Fibroblast of skin of right biceps (primary cell): ENCODE measurements at places on chromosomes 16 and 17.

DNA sequence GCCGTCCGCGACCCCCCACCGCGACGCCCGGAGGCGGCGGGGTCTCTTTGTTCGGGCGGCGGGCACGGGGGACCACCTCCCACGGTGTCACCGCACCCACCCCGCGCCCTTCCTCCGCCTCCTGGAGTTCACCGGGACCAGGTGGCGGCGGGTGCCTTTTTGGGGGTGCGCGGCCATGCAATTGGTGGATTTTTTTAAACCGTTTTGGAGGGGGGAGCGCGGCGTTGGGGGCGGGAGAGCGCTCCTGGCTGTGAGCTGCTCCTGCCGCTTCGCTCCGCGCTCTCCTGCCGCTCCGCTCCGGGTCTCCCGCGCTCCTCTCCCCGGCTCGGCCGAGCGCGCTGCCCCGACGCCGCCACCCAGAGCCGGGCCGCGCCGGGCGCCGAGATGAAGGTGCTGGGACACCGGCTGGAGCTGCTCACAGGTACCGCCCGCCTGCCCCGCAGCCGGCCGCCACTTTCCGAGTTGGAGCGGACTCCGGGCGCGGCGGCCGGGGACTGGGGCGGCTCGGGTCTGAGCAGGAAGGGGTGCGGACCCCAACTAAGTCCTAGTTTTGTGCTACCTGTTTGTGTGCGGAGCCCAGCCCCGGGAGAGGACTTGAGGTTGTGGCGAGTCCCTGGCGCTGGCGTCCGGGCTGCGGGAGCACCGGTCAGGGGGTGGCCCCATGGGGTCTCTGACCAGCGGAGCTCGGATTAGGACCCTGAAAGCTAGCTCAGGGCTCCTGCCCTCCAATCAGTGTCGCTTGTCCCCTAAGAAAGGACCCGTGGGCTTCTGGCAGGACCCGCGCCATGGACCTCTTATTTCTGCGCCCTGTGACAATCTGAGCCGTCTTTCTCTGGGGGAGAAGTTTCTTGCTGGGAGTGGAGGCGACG is 35.7 kb upstream of the NDRG4 start:
- DNase-seq, result no peak

- DNase-seq, result peak; percentile 44
Measured at GRCh38 chr17:8887834-8888703, 20.6 kb upstream of the PIK3R6 start.

- no peak for DNase-seq
Measured at GRCh38 chr17:83187782-83188311, 108.4 kb downstream of the METRNL start.

GRCh38 chr16:4389051-4389955 is 17.7 kb downstream of the VASN start:
- DNase-seq, result no peak

DNA sequence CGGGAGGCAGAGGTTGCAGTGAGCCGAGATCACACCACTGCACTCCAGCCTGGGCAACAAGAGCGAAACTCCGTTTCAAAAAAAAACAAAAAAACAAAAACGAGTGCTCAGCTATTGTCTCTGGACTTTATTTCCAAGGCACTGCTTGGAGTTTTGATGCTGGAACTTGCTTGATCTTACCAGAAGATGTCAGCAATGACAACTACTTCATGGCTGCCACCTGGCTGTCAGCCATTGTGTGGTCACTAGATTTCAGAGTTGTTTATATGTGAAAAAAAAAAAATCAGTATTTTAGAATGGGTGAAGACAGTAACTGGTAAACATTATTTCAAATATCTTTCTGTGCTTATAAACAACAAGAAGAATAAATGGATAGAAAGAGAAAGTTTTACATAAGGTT is 26.3 kb upstream of the OR4D1 start:
- DNase-seq, result peak; percentile 31

- DNase-seq, result no peak
Measured at GRCh38 chr17:45311760-45312476, 4.9 kb downstream of the MAP3K14 start.

- peak; percentile 68 for DNase-seq
Measured at GRCh38 chr17:45316434-45317110, at the start of gene MAP3K14. TSS of gene MAP3K14 (minus strand) at chr17:45317020. CDS start at chr17:45290745, 26,275 bp downstream.

- no peak for DNase-seq
Measured at GRCh38 chr17:71942626-71943025, 178.2 kb upstream of the SOX9 start.

GRCh38 chr16:3873482-3874173 is 6.9 kb downstream of the CREBBP start:
- DNase-seq, result no peak

DNA sequence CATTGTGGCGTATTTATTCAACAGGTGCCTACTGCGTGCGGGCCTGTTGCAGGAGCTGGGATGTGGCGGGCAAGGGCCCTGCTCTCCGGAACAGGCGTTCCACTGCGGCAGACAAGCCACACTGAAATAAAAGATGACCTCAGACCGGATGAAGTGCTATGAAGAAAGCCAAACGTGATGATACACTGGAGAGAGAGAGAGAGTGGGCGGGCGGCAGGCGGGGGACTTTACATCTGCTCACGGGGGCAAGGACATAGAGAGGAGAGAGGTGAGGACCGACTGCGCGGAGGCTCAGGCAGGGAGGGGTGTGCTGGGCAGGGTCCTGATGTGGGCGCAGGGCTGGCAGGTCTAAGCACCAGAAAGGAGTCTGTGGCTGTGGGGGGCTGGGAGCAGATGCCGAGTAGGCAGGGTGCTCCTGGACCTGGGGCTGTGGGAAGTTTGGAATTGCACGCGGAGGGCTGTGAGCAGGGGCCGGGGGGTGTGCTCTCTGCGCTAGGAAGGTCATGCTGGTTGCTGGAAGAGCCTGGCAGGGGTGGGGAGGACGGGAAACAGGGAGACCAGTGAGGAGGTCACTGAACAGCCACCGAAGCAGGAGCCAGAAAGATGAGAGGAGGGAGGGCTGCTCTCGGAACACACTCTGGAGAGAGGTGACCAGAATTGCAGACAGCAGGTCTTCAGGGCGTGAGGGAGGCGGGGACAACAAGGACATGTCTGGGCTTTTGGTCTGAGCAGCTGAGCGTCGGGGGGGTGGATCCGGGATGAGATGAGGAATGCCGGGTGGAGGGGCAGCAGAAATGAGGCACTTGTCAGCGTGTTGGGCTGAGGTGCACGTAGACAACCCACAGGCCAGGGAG is 9.9 kb downstream of the MXRA7 start:
- DNase-seq, result peak; percentile 82

DNA sequence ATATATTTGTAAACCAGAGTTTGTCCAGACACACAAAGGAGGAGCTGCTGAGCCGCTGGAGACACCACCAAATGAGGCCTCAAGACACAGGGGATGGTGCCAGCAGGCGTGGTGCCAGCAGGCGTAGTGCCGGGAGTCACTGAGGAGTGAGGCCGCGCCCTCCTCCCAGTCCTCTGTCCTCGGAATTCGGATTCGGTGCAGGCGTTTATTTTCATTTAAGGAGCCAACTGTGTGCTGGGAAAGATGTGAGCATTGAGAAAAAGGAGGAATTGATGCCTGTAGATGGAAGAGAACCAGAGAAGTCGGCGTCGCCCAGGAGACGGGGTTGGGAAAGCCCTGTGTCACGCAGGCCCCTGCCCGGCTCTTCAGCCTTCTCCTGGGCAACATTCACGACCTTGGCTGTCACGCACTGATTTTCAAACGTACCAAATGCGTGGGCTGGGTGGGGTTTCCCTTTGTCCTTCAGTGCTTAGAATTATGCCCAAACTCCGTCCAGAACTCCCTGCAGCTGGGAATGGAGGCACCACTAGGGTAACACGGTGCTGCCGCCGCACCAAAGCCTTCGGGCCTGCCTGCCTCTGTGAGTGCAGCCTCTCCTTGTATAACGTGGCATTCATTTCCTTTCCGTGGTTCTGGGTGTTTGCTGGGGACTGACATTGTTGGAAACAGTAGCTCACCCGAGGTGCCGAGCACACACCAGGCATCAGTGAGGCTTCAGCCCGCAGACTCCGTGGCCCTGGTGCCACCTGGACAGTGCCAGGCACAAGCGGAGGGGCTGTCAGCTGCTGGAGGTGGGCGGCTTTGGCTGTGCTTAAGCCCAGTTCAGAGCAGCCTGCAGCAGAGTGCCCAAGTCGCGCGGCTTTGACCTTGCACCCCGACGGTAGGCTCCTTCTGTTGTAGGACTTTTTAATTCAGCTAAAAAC is 49.0 kb upstream of the CHMP6 start:
- peak; percentile 84 for DNase-seq

DNA sequence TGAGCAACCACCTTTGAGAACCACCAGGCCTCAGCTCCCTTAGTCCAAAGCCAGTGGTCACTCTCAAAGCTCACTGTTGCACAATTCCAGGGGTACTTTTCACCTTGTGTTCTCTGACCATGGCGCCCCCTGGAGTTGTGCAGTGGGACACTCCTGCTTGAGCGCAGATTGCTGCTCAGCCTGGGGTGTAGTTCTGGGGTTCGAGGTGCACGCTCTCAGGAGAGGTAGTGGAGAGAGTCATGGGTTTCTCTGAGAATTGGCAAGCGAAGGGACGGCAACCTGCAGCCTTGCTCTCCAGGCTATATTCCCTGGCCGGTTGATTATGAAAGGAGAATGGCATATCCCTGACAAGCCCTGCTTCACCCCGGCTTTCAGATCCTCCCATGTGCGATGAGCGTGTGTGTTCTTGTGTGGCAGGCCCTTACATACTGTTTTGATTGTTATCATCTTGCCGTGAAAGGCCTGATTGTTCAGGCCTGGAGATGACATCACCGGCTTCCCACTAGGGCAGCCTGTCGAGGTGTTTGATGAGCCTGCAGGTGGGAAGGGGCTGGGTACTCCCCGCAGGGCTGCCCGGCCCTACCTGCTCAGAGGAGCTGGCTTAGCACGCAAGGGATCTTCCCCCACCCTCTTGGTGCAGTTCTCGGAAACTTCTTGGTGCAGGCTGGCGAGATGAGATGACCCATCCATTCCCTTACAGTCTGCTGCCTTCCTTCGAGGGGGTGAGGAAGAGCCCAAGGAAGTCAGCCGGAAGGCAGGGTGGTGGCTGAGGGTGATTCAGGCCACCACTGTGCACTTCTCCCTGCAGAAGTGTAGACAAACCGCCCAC is 431.2 kb downstream of the SLC39A11 start:
- DNase-seq, result no peak

- peak; percentile 89 for DNase-seq
Measured at GRCh38 chr17:67993153-67993997, 2.9 kb downstream of the C17orf58 start.

- DNase-seq, result no peak
Measured at GRCh38 chr16:47617732-47618131, 156.6 kb downstream of the PHKB start.

DNA sequence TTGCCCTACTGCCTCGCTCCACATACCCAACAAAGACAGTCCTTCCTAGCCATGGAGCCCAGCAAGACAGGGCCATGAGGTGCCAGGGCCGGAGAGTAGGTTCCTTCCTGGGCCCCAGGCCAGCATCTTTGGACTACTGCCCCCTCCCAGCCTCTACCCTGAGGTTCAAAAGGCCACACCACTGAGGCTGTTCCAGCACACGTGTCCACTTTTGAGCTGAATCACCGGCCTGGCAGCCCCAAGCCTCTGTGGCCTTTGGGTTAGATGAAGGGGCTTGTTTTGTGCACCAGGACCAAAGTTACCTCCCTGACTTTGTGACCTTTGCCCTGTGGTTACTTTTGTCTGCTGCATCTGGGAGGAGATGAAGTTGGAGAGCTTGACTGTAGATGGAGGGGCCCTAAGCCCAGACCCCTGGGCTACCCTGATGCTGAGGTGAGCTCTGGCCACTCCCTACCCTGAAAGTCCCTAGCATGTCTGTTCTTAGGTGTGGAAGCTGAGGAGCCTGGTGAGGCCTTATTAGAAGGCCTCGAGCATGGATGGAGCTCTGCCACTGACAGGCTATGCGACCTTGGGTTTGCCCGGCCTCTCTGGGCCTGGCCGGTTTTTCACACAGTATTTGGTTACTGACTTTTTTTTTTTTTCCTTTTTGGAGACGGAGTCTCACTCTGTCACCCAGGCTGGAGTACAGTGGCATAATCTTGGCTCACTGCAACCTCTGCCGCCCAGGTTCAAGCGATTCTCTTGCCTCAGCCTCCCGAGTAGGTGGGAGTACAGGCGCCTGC is 12.0 kb downstream of the SEZ6 start:
- DNase-seq, result no peak

DNA sequence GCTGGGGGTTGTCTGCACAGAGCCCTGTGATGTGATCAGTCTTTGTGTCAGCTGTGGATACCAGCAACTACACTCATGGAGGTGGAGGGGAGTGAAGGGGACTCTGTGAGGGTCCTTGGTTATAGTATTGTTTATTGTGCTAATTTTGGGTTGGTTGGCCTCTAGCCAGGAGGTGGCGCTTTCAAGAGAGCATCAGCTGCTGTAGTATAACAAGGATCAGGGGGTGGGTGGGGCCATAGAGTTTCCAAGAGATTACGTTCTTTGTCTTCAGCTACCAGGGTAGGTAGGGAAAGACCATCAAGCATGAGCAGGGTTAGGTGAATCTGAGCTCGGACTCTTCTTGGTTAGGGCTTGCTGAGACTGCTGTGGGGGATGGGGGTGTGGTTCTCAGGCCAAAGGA is 97.1 kb upstream of the HS3ST3A1 start:
- DNase-seq, result no peak

- DNase-seq, result no peak
Measured at GRCh38 chr16:11046382-11046931, 102.1 kb downstream of the CLEC16A start.
